Activated T-helper 9 cell treated with anti-CD3 and anti-CD28 coated beads, Interleukin-2, amount 50 U/mL, for 16 hours (primary cell): ENCODE measurements at places on chromosomes 7 and 10.

DNA sequence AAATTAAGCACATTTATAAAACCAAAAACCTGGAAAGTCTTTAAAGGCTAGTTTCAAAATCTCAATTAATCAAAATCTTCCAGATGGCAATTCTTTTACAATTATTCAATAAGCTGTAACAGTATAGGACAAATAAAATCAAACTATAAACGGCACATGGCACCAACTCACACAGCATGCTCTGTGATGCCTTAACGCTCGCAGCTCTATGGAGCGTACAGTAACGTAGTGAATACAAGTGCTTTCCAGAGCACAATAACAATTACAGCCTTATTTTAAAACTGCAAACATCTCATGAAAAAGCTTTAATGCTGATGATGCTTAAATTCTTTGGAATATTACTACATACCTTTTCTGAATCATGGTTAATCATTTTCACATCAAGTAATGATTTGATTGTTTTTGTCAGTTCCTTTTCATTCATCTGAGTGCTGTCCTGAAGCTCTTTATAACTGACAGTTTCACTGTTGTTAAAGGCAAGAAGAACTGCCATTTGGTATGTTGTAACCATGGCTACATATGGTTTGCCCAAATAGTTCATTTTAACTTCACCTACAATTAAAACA lies 74.2 kb downstream of the CUL2 start:
- no peak for DNase-seq

DNA sequence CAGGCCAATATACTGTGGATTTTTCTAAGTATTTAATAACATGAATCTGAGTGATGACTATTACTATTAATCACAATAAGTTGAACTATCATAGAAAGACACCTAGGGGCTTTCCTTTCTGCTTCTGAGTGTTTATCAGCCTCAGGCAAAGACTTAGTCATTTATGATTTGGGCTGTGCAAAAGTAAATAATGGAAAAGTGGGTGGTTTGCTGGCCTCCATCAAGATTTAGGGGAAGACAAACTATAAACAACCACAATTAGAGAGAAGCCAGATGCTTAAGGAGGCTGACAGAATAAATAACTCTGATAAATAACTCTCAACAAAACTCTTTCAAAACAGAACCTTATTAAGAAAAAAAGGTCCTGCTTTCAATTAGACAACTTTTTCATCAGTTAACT lies 64.7 kb downstream of the MACC1 start:
- no peak for DNase-seq

GRCh38 chr7:154848464-154848863 lies 154.5 kb downstream of the PAXIP1 start:
- DNase-seq: no peak

GRCh38 chr7:70312336-70312735 lies 714.1 kb downstream of the AUTS2 start:
- no peak for DNase-seq

- no peak for DNase-seq
These were observed 45.3 kb downstream of the PDLIM1 start for GRCh38 chr10:95245425-95246055.

DNA sequence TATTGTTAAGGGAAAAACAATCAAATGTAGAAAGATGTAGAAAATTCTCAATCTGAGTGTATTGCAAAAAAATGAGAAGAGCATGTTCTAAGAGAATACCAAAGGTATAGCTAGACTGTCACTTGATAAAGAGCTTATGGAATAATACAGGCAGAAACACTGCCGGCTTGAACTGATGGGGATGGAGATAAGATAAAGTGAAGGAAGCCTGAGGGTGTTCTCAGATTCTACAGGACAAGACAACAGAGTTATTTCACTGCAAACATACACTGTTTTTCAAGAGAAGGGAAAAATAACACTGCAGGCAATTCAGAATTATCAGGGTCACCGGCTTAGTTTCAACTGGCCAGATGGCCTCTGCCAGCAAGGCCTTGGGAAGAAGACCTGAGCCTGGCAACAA lies 80.0 kb downstream of the ZNF716 start:
- no peak for DNase-seq

- no peak for DNase-seq
These were observed 743 bp upstream of the POR start for GRCh38 chr7:75914169-75914654.

GRCh38 chr7:142815134-142815533 lies 39.7 kb upstream of the EPHB6 start:
- DNase-seq: no peak

DNA sequence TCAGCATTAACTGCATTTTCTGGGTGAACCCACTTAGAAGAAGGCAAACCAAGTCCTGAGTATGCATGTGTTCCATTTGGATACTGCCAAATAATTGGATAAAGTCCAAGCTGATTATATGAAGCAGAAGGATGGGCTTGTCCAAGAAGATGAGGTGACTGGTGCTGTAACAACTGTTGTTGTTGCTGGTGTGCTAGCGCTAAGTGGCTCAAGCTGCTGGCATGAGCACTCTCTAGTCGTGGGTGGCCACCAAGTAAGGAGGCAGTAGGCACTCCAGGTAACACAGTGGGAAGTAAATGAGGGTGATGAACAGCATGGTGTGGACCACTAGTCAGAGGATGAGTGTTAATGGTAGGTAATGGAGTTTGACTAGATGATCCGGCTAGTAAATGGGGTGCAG lies 80.4 kb downstream of the NRBF2 start:
- no peak for DNase-seq
